Aorta (tissue), 5 donors: ENCODE measurements at places on chromosomes 4 and X. TPM values are rescaled to one million over a fixed set of nuclear protein-coding genes. Genes with fewer than 3 reads are reported as not detected.

GRCh38 chr4:158863296-158863695 is 94.5 kb downstream of the FNIP2 start:
- DNase-seq, result no peak

GRCh38 chrX:40772290-40772689 is 36.9 kb upstream of the MED14 start:
- DNase-seq, result no peak

DNA sequence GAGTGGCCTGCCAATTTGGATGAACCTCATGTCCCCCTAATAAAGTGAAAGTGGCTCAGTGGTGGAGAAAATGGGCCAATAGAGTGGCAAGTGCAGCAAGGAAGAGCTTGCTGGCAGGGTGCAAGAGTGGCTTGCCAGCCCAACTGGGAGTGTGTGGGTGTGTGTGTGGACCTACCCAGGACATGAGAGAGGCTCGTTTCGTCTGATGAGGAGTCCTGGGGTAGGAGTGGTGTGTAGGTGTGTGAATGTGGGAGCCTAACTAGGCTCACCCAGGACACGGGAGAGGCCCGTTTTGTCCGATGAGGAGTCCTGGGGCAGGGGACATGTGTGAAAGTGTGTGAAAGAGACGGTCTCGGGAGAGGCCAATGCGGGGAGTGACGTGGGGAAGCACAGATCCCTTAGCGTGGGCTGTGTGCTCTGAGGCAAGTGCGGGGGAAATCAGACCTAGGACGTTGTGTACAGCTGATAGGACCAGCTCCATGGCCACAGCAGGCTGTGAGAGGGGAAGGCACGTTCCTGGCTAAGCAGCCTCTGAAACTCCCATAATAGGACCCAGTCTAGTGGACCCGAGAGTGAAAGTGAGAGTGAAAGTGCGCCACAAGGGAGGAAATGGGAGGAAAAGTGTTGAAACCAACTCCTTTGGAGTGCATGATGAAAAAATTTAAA is 5.3 kb downstream of the GAGE10 start:
- no peak for DNase-seq

GRCh38 chr4:62191451-62192240 is 991.5 kb downstream of the ADGRL3 start:
- no peak for DNase-seq

GRCh38 chr4:136709897-136710296 is 822.4 kb downstream of the PCDH18 start:
- no peak for DNase-seq

DNA sequence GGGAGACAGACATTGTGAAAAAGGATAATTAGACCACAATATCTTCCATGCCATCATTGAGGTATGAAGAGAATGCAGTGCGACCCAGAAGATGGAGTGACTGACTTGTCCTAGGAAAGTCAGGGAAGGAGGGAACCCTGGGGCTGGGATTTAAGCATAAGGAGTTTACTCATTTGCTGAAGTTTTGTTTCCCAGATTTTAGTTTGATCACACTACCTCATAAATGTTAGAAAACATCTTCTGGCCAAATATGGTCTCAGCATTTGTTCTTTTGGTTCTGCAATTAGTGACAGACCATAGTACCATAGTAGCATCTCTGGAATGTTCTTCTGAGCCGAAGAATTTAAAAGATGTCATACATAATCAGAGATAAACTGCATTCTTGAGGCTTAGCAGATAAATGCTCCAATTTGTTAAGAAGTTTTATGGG is 96.5 kb upstream of the PGRMC2 start:
- no peak for DNase-seq

Gene TNIP3
- polyA plus RNA-seq, result not detected

Gene IQSEC2
- polyA plus RNA-seq, result 15.4 TPM
